Activated CD4-positive, alpha-beta T cell treated with anti-CD3 and anti-CD28 coated beads, Interleukin-2, amount 50 U/mL, for 4 hours (primary cell): ENCODE measurements at places on chromosomes 6 and 20.

DNA sequence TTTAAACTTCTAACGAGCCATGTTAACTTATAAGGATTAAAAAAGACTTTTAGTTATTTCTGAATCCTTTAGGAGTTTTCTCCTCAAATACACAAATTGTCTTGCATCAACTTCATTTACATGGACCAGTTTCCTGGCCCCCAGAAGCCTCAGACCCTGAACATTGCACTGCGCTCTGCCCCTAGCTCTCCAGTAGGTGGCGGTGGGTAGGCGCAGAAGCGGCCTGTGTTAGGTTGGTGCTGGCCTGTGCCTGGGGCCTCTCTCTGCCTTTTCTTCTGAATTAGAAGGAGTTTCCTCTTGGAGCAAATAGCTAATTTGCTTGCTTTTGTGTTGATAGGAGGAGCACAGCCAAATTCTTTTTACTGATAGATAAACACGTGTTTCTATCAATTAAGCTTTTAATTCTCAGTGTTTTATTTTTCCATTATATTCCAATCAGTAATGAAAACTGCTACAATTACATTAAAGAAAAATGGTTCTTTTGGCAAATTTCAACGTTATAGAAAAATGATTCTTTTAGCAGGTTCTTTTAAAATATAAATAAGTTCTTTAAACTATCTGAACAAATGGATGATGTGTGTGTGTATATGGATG, 44.4 kb downstream of the DTD1 start:
- DNase-seq: peak; percentile 9

DNA sequence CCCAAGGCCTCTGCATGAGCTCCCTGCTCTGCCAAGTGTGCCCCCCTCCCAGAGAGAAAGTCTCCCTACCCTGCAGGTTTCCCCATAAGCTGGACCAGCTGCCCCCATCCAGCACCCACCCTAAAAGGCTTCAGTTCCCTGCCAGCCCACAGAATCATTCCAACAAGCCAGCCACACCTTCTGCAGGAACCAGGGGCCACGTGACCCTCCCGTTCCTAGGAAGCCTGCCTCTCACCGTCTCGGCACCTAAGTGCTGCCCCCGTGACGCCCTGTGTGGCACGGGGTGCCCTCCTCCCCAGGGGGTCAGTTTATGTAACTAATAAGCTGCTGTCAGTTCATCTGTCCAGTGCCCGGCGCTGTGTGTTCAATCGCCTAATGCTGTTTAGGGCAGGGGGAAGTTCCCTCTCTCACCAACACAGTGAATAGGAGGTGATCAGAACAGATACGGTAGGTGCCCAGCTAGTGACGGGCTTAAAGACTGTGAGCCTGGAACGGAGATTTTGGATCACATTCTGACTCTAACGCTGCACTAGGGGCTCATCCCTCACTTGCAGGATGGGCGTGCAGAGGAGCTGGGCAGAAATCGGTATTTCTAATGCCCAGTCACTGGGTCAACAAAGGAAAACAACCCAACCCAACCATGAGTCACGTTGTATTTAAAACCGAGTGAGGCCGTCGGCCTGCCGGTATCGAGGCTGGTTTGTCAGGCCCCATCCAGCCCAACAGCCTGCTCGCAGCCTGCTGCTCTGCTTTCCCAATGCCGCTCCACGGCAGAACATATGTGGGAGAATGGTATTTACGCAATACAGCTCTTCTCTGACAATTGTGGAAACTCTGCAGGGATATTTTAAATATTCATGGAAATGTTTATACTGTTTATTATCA, 56.0 kb downstream of the RAMACL start:
- no peak for DNase-seq

DNA sequence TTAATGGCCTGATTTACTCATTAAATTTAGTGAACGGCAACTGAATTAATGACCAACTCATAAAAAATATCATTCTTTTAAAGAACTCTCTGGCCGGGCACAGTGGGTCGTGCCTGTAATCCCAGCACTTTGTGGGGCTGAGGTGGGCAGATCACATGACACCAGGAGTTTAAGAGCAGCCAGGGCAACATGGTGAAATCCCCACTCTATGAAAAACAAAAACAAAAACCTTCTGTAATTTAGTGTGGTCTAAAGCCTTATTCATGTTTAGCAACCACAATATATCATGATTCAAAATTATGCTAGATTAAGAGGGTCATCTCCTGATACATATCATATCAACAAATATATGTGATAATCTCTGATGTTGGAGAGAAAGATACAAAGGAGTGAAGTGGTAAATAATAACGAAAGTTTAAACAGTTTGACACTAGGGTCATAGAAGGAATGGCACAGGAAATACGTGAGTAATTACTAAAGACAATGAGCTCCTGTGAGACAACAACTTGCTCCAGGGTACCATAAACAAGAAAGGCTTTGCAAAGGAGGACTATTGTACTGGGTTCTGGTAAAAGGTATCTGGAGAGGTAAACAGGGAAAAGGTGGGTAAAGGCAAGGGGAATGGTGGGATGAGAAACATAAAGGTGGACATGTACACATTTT, 5.7 kb downstream of the ELOVL4 start:
- no peak for DNase-seq

DNA sequence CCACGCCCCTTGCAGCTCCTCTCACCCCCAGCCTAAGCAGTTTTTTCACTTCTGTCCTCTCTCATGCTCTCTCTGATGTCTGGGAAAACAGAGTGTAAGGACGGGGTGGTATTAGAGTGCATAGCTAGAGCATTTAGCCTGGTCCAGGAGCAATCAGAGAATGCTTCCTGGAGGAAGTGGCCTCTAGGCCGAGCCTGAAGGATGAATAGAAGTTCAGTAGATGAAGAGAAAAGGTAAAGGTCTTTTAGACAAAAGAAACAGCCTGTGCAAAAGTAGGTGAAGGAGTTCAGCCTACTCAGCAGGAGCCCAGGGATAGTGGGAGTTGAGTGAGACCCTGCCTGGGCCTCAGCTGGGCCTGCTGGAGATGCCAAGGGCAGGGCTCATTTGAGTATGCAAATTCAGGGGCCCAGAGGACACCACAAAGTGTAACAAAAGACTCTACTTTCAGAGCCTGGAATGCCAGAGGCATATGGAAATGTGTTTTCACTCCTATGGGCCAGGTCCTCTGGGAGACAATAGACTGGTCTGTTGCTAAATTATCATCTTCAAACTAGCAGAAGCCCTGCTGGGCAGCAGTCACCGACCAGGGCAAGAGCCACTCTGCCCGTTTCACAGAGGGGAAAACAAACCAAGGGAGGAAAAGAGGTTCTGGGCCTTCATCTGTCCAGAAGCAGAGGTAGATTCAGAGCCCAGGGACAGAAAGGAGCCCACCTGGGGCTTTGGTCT, 19.7 kb upstream of the TM9SF4 start:
- no peak for DNase-seq

GRCh38 chr6:27183060-27183832, 64.3 kb upstream of the PRSS16 start:
- no peak for DNase-seq

DNA sequence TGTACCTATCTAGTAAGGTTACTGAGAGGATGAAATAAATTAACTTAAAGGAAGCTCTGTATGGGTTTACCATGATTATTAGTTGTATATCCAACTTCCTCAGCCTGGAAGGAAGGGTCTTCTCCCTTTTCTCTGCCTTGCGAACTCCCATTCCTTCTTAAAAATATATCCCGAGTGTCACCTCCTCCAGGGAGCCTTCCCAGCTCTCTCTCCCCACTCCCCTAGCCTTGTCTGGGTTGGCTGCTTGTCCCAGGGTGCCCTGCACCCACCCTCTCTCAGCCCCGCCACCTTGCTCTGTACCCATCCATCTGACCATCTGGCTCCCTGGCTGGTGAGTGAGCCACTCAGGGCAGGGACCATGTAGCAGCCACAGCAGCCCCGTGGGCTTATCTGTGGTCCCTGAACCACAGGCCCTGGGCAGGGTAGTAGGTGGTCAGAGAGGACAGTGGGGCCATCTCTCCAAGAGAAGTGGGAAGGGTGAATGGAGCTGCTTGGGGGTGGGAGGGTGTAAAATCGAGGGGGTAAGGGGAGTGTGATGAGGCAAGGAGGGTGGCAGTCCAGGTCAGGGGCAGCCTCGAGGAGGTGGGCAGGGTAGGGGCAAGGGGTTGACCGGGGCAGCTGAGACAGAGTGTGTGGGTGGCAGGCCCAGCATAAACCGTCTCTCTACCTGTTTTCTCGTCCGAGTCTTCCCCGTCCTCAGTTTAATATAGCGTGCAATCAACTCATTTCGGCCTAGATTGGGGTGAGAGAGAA, 12.8 kb downstream of the TEAD3 start:
- DNase-seq: no peak

DNA sequence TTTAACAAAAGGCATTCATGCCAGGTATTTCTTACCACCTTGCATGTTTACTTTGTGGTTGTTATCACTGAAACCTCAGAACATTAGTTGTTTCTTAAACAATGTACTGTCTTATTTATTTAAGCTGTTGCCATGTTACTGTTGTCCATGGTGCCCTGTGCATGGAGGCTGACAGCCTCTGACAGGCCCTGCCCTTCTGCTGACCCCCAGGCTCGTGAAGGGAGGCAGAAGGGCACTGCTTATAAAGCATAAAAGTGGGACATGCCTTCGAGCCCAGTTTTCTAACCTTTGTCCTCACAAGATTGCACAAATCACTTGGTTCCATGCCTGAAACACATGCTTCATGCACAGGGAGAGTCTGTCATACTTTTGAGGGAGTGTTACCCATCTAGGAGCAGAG, 46.7 kb upstream of the CLIC5 start:
- no peak for DNase-seq

GRCh38 chr20:62843656-62844055, 18.0 kb downstream of the TCFL5 start:
- no peak for DNase-seq

GRCh38 chr6:40037271-40037670, 103.0 kb upstream of the MOCS1 start:
- DNase-seq: no peak

DNA sequence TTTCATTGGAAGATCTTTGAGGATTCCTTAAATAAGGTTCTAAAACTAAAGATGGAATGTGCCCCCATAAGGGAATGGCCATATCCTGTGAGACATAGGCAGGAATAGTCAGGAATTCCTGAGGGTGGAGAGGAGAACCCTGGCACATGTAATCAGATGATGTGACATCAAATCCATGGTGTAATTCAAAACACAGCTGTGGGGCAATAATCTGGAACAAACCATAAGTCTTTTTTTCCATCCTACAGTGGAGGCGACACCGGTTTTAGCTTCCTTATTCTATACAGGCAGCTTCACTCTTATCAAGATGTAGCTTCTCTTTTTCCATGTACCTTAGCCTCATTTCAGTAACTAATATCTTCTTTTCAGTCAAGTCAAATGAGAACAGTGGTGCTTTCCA, 133.6 kb upstream of the CITED2 start:
- DNase-seq: no peak

GRCh38 chr6:128822271-128822670, 60.7 kb upstream of the LAMA2 start:
- no peak for DNase-seq

DNA sequence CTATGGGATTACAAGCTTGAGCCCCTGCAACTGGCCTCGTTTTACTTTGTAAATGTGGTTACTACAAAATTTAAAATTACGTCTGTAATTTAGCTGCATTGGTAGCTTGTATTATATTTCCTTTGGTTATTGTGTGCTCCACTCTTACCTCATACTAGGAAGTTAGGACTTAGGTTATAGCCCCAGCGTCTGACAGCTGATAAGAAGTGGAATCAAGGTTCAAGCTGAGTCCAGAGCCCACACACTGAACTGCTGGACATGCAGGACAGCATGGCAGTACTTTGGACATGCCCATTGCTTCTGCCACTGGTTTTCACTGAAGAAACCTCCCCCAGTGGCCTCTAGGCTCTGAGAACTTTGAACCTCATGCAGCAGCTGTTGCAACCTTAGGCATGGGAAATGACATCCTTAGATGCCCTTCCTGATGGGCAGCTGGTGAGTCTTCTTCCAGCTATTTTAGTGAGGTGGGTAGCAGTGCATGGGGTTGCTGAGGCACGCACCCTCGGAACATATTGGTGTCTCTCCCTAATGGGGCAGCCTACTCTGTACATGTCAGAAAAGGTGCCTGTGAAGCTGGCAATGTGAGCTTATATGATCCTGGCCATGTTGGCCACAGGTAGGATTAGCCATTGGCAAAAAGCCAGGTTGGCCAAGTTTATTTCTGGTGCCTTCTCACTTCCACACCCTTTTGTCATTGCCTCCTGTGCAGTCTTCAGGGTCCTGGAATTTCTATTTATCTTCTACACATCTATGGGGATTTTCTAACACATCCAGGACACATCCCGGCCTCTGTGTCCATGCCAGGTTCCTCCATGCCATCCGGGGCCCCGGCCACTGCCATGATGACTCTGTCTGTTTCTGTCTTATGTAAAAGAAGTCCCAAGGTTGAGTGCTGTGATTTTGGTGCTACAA, 85.3 kb downstream of the CDS2 start:
- no peak for DNase-seq

DNA sequence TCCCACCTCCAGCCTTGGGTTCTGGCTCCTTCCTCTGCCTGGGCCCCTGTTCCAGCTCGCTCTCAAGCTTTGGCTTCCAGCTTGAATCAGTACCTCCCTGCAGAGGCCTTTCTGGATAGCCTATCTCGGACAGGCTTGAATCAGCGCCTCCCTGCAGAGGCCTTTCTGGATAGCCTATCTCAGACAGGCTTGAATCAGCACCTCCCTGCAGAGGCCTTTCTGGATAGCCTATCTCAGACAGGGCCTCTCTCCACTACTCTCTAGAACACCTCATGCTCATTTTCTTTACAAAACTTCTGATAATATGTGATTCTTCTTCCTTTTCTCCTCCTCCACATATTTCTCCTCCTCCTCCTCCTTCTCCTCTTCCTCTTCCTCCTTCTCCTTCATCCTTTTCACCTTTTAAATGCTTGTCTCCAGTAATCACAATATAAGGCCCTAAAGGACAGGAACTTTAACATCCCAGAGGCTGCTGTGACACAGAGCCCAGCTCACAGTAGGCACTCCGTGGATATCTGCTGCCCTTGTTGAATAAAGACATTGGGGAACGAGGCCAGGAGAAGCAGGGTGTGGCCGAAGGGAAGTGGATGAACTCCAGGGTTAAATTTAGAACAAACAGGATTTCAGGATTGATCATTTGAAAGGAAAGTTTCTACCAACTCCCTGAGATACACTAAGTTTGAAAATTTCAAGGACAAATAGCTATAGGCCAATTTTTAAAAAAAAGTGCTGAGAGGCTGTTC, 9.3 kb upstream of the RPS6KA2 start:
- no peak for DNase-seq

GRCh38 chr6:136823128-136823660, 802 bp downstream of the PEX7 start:
- no peak for DNase-seq
